ENCODE measurements at places on chromosomes 2 and 18.

GRCh38 chr18:38256366-38256765 lies 690.8 kb upstream of the CELF4 start:
- no peak for DNase-seq

DNA sequence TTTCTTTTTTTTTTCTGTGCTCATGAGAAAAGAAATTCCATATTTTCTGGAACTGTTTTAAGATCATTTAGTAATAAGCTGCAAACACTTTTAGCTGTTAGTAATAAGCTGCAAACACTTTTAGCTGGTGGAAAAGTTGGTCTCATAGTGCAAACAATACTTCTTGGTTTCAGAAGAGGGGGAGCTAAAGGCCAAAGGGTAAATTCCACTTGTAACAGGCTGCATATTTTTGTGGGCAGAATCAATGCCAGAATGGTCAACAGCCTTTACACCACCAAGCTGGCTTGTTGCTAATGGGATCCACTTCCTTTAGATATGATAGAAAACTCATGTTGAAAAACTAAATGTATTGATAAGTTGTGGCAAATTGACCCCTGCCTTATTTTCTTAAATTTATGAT lies 356.8 kb downstream of the NR4A2 start:
- DNase-seq: no peak

DNA sequence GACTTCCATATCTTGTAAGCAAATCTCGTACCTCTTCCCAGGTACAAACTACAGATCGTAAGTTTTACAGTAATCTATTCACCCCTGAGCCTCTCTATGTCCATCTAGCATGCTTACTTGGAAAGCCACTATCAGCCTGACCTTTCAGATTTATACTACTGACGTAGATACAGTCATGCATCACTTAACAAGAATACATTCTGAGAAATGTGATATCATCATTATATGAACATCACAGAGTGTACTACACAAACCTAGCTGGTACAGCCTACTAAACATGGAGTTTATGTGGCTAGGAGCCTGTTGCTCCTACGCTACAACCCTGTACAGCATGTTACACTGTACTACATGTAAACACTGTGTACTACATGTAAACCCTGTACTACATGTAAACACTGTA lies 293.2 kb upstream of the ZNF804A start:
- DNase-seq: no peak

DNA sequence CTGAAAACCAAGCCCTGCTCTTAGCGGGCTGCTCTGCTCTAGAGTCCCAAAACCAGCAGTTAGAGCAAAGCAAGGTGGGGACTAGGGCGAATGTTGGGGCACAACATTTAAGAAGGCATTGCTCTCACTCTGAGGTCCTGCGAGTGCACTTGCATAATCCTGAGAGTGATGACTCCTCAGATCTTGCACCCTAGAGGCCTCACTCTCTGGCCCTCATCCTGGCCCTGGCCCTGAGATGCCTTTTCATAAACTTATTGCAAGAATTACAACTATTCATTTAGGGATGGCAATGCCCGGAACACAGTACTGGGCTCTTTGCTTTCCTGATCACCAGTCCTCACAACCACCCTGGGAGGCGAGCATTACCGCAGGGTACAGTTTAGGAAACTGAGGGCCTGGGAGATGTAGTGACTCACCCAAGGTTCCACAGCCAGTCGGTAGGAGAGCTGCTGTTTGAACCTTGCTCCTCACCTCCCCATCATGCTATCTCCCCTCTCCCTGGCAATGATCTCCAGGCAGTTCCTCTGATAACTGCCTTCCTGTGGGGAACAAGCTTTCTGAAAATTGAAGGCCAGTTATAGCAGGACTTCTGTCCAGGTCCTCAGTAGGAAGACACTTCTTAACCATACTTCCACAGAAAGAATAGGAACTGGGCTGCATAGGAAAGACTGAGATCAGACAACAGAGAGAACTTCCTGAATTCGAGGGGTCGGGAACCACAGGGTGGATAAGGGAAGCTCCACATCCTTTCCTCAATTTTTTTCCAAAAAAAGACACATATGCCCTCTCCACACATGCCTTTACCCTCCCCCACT lies 91.3 kb downstream of the TNS1 start:
- no peak for DNase-seq

GRCh38 chr2:144515696-144516410 lies 4.1 kb downstream of the ZEB2 start:
- DNase-seq: peak; percentile 82
